ENCODE measurements at places on chromosomes 6 and 20.
A peak's percentile ranks its signal among the peaks of the same experiment; 100 is the strongest.

- DNase-seq = no peak
These were observed 625.1 kb upstream of the IMPG1 start for GRCh38 chr6:76697585-76697984.

DNA sequence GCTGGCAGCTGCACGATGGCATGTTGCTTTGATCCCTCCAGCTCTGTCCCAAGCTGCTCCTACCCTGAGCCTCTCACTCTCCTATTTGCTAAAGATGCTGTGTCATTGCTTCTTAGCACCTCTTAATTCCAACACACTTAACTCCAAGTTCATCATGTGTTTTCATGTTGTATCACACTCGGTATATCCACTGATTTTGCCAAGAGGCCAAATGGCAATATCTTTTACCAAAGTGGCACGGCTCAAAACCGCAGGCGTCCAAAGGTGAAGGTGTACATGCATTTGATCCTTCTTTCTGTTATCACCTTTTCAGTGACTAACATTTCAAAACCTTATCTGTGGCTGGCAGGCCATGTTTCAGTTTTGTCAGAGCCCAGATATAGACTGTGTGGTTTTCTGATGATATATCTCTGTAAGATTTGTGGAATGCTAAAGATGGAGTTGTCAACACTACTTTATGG is 217.0 kb downstream of the TBX18 start:
- no peak for DNase-seq

- no peak for DNase-seq
These were observed 13.1 kb upstream of the RAET1L start for GRCh38 chr6:150038202-150039062.

DNA sequence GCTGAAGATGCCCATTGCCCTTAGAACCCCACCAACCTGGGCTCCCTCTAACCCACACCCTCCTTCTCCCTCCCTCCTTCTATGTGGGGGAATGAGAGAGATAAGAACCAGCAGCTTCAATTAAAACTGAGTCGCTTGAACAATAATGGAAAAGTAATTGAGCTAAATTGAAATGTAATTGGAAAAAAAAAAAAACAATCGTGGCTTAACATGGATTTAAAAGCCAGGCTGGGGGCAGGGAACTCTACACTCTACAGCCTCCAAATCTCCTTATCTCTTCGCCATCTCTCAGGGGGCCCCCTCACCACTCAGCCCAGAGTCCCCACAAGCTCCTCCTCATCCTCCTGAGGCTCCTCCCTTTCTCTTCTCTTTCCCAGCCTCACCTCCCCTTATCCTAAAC is 83.2 kb downstream of the MDGA1 start:
- DNase-seq = no peak

- DNase-seq = no peak
These were observed 163.3 kb downstream of the TAF4 start for GRCh38 chr20:61902221-61902869.

DNA sequence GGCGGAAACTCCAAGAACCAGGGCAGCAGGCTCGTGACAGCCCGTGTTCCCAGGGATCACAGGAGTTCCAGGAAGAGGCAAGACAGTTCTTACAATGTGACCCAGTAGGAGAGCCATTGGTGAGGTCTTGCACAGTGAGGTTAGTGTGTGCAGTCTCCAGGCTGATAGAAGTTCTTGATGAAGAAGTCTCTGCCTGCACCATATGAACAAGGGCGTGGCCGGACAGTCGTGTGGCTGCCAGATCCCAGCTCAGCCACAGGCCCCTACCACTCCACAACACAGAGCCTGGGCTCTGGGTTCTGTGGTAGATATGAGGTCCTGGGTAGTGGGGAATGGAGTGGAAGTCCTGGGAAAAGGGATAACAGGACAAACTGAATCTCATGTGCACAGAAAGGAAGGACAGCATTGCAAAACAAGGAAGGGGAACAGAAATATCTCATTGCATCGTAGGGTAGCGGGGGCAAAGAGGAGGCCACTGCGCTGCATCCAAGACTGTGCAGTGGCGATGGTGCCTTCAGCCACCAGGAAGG is 65.2 kb downstream of the STX11 start:
- DNase-seq = peak; percentile 67

GRCh38 chr20:31560746-31561598 is 44.1 kb upstream of the ID1 start:
- no peak for DNase-seq

GRCh38 chr6:104633125-104633524 is 226.6 kb downstream of the HACE1 start:
- no peak for DNase-seq

DNA sequence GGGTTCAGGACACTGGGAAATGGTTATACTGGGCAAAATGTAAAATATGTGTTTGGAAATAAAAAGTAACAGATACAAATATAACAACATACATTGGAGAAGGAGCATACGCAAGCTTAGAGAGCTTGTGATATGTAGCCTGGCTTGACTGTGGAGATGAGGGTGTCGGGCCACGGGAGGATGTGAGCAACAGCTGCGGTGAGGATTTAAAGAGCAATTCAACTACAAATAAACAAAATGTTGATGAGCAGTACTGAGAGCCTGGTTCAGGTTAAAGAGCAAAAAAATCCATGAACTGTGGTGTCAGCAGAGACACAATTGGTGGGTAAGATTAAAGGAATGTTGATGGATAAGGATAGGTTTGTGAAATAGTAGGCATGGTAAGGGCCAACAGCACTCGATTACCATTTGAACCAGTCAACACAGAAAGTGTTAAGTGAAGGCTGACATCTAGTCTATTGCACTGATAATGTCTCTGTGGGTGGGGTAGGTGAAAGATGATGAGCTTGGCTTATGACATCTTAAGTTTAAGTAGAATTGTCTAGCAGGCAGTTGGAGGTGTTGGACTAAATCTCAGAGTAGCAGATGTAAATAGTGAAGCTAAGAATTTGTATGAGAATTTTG is 723.2 kb downstream of the EPM2A start:
- no peak for DNase-seq

GRCh38 chr6:127972815-127973214 is 72.0 kb upstream of the THEMIS start:
- no peak for DNase-seq

Data from CMK (cell line).